ENCODE measurements at places on chromosomes 2 and 18. TPM values are rescaled to one million over a fixed set of nuclear protein-coding genes. Genes with fewer than 3 reads are reported as not detected.
A peak's percentile ranks its signal among the peaks of the same experiment; 100 is the strongest.

- ATAC-seq, result no peak
Observed at GRCh38 chr2:842151-842803, 108.4 kb upstream of the SNTG2 start.

LCT gene
- total RNA-seq, result not detected

GRCh38 chr2:73359915-73360697, 25.5 kb upstream of the ALMS1 start:
- ATAC-seq, result no peak

DNA sequence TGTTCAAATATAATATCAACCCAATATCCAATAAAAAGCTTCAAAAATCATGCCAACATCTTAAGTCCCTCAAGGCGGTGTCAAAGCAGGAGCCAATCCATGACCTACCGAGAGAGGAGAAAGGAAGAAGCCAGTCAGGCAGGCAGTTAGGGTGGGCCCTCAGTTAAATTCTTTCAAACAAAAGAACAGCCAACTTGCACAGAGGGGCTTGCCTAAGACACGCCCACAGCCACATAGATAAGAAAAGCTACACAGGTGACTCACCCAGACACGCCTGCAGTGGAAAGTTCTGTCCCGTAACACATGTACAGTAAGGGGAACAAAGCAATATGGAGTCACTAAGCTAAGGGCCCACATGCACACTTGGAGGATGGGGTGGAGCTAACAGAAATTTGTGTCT, 61.3 kb downstream of the SP110 start:
- no peak for ATAC-seq

DNA sequence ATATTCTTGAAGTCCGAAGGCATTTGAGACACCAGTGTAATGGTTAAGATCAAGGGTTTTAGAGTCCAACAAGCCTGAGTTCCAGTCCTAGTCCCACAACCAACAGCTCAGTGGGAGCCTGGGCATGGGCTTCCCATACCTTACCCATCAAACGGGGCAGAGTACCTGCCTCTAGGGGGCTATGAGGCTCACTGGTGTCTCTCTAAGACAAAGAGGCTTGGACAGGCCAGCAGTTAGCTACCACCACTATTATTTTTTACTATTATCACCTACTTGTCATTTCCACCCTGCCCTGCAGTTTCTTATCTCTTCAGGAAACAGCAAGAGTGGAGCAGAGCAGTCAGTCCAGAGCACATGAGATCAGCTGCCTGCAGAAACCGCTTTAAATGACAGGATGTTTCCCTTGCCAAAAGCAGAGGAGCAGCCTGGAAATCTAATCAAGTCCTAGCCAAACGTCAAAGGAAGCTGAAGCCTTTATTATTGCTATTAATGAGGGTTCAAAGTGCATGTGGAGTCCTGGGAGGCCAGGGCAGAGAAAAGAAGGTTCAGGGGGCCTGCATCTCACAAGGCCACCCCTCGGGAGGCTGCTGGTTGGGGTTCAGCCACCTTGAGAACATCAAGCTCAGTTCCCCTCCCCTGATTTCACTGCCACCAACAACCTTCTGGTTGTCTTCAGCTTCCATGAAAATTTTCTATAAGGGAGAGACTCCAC, 66.6 kb downstream of the STPG4 start:
- ATAC-seq, result peak; percentile 37

DNA sequence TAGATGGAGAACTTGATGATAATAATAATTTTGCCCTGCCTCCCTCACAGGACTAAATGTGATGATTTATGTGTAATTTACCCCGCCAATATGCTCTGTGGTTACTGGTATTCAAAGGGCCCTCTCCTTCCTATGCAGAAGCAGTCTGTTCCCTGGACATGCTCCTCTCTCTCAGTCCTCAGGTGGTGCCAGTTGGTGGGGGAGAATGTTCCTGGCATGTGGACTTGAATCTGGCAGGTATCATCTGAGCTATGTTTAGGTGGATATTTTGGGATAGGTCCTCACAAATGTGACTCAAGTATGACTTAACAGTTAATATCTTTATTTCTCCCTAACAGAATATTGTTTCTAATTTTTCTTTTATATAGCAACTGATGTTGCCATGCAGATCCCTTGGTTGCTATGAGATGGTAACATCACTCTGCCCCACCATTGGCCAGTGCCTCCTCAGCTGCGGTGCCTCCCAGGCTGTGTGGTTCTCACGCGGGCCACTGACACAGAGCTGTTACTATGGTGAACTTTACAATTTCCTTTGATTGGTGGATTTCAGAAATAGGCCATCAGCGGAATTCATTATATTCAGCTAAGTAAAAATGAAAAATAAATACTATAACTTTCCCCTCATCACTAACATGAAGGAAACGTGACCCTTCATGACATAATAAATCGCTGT, 106.7 kb upstream of the PELI1 start:
- ATAC-seq, result no peak

DNA sequence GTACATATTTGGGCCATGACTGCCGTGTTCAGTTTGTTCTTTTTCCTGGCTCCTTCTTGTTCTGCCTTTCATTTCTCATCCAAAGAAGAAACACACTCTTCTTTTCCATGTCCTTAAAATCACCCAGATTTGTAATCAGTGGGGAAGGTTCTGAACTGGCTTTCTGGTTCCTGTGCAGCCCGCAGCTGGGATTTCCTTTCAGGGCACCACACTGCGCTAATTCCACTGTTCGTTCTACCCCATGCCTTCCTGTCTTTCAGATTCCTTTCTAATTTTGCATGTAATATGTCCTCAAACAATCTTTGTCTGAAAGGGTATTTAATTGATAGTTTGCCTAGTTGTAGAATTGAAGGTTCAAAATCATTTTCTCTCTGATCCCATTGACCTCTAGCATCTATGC, 94.1 kb downstream of the HS1BP3 start:
- ATAC-seq, result no peak

DNA sequence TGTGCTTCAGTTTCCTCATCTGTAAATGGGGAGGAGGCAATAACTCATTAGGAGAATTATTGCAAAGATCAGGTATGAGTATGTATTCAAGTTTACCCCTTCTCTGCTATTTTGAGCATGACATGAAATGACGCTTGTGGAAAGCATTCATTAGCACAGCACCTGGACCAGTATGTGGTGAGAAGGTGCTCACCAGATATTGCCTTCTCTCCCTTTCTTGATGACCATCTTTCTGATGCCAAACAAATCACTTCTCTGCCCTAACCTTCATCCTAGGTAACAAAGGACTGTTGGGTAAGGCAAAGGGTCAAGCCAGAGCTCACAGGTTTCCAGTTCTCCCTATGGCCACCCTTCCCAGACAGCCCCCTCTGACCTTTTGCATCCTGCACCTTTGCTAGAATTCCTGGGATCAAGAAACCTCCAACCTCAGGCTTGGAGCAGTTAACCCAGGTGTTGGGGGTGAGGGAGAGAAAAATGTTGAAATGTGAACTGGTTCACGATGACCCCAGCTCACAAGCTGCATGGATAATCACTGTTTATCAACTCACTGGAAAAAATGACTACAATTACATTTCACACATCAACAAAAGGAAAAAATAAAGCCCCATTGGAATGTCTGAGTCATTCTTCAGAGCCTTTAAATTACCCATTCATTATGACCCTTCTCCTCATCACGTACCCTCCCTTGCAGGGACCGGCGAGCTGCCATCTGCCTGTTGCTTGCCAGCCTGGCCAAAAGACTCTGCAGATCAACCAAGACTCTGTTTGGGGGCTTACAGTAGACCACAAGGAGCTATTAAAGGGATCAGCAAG, 41.6 kb downstream of the LBH start:
- ATAC-seq, result no peak

GRCh38 chr18:23882616-23883276, 131.8 kb upstream of the TTC39C start:
- no peak for ATAC-seq

GALR1 gene
- 0.62 TPM for total RNA-seq

GRCh38 chr2:18719978-18720775, 130.8 kb upstream of the NT5C1B start:
- peak; percentile 64 for ATAC-seq

All from gastroesophageal sphincter (tissue), 4 donors.